ENCODE measurements at places on chromosomes 16 and 17. TPM values are rescaled to one million over a fixed set of nuclear protein-coding genes. Genes with fewer than 3 reads are reported as not detected.

The GRB2 gene
- total RNA-seq, result 84.3 TPM

DNA sequence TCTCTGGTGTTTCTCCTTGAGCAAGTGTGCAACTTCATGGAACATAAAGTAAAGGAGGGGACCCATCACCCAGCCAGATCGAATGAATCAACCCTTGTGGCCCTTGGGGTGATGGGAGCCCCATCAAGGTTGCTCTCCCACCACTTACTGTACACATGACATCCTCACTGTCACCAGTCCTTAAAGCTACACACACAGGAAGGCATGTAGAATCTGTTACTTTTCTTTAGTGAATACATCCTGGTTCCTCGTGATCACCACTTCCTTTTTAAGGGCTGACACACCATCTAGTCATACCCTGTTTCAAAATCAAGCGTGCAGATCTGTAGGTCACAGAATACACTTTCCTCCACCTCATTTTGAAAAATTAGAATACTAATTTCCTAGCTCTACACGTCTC lies 22.6 kb upstream of the MPHOSPH6 start:
- DNase-seq, result no peak

The IL17C gene
- total RNA-seq, result not detected

The HIC1 gene
- 53.4 TPM for total RNA-seq

- no peak for DNase-seq
These were observed 18.0 kb downstream of the B9D1 start for GRCh38 chr17:19344311-19345066.

GRCh38 chr17:57782647-57783337 lies 37.7 kb upstream of the CCDC182 start:
- DNase-seq, result no peak

- DNase-seq, result peak; percentile 94
These were observed 65.6 kb downstream of the XYLT1 start for GRCh38 chr16:17404941-17405689.
